ENCODE measurements at places on chromosomes 11 and 22.

DNA sequence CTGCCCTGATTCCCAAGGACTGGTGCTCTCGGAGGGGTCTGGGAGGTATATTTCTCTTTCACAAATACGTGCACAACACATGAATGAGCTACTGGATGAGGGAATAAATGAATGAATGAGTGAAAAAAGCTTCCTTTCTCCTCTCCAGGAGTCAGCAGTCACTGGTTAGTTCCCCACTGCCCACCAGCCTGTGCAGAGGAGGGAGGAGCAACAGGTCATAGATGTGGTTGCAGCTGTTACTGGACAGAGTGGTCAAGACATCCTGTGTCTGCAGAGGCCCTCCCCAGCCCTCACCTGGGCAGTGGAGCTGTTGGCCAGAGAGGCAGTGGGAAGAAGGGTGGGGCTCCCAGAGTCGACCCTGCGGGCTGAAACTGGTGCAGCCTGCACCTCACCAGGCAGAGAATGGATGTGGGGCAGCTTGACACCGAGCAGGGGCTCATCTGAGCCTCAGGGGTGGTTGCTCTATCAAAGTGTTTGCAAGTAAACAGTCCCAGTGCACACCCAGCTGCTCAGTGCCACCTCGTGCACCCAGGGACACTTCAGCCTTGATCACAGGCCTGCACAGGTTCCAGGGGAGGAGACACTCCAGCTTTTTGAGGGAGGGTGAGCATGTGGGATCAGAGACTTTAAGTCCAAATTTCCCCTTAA, 1.4 kb upstream of the VPREB1 start:
- DNase-seq: no peak

DNA sequence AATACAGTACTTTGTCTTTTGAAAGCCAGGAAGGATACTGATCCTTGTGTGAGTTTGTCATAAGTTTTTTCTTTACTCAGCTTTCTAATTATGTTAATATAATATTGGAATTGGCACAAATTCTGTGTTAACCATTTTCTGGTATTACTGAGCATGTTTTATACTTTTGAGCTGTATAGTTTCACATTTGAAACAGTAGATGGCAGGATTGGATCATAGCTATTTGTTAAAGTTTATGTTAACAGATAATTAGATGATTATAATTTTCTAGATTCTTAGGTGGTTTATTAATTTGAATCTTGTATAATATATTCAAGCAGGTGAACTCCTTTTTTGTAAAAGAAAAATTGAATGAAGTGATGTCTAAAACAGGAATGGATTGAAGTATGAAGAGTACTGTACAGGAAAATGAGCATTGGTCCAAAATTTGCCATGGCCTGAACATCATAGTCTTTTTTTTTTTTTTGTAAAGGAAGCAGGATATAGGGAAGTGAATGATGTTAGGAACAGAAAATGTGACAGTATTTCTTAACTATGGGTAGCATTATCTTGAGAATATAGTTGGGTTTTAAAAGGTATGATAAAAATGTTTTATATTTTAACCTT, 102.0 kb downstream of the CYP2R1 start:
- DNase-seq: no peak

GRCh38 chr11:129917231-129917630, 21.9 kb upstream of the NFRKB start:
- DNase-seq: no peak

GRCh38 chr22:49930596-49931412, 12.4 kb downstream of the CRELD2 start:
- peak; percentile 77 for DNase-seq

DNA sequence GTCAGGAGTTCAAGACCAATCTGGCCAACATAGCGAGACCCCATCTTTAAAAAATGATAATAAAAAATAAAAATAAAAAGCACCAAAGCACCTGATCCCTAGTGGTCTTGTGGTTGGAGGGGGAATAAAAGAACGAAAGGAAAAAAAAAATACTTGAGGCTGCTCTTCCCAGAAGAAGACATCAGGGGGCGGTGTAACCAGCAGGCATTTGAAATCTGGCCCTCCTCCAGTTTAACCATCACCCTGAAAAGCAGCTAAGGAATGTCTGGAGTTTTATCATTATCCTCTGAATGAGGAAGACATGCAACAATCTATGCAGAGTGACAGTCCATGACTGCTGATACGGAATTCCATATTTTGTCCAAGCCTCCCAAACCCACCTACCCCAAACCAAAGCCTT, 5.6 kb upstream of the KCTD17 start:
- DNase-seq: peak; percentile 35

DNA sequence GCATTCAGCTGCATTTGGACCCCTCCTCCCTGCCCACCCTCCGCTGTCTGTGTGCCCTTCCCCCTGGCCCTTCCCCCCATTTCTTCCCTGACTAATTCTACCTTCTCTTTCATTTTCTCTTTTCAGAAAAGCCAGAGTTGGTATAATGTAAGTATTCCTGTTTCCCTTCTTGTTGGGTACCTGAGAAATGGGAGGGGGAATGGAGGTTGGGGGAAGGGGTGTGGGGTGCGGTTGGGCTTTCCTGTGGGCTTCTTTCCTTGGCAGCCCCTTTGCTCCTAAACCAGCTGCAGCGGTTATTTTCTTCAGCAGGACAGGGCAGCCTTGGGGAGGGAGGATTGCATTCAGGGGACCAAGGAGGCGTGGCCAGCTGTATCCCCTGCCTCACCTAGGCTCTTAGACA, 70.2 kb downstream of the SCN3B start:
- no peak for DNase-seq

DNA sequence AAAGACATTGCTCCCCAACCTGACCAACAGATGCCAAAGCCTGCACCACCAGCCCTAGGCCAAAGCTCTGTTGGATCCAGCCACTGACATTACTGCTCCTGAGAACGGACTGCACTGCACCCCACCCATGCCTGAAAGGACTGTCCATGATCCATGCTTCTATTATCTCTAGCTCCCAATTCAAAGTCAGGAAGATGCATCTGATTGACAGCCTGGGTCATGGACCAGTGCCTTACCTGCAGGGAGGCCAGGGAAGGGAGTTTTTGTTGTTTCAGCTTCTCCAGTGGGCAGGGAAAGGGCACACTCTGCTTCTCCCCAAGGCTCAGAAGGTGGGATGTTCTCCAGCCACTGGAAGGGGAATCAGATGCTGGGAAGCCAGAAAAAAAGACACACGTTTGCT, 4.8 kb upstream of the PRDM11 start:
- no peak for DNase-seq

DNA sequence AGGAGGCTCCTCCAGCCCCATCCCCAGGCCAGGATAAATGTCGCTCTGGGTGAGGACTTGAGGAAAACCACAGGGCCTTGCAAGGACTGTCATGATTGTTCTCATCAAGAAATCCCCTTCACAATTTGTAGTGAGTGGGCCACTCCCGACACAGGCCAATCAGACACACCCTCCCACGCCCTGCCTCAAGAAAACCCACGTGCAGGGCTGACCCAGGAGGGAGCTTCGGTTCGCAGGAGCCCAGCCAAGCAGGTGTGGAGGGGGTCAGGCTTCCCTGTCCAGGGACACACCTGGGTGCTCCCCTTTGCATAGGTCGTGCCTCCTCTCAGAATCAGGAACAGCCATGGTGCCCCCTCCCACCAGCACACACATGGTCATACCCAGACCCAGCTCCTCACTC, 43.2 kb downstream of the SHANK2 start:
- no peak for DNase-seq

GRCh38 chr11:62602141-62603071, 741 bp upstream of the MTA2 start:
- DNase-seq: peak; percentile 39

GRCh38 chr22:44755956-44756361, 3.6 kb downstream of the ARHGAP8 start:
- DNase-seq: no peak

DNA sequence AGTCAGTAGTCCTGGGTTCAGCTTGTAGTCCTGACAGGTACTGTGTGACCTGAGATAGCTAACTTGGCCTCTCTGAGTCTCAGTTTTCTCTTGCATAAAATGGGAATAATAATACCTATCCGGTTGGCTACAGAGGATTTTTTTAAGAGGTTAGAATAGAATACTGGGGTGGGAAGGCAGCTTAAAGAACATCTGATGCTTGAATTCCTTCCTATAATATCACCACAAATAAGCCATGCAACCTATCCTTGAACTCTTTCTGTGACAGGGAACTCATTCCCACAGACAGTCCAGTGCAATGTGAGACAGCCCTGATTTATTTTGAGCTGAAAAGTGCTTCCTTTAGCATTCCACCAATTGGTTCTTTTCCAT, 110.1 kb downstream of the CCDC81 start:
- no peak for DNase-seq

DNA sequence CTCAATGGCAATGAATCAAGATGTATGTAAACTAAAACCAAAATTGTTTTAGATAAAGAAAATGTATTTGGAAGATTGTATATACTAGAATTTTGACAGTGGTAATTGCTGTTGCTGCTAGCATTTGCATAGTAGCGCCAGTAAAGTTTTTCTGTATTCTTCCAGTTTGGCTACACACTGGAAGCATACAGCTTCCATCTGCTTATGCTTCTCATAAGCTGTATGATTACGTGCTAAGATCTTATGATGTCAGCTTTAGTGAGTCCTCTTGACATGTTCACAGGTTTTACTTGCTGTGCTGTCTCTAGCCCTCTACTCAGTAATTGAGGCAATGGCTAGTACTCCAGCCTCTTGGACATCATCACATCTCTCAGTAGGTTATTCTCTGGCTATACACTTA, 256.3 kb downstream of the DDX10 start:
- DNase-seq: no peak

GRCh38 chr11:5293028-5293427, 8.7 kb downstream of the OR51B4 start:
- DNase-seq: no peak

GRCh38 chr11:77046060-77046501, 11.9 kb downstream of the B3GNT6 start:
- peak; percentile 74 for DNase-seq

DNA sequence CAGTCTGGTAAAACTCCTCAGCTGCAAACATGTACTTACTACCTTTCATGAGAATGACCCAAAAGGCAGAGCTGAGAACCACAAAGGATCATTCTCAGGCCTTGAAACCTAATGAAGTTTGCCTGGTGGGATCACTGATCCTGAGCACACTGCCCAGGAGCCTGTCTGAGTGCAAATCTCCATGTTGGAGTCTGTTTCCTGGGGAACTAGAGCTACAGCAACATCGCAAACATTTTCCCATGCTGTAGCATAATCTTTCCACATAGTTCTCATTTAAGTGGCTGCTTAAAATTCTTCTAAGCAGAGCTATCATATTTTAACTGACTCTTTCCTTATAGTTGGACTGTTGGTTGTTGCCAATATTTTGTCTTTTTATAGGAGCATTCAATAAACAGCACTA, 58.5 kb downstream of the GUCY1A2 start:
- no peak for DNase-seq

- DNase-seq: no peak
These were observed 50.2 kb downstream of the FLRT1 start for GRCh38 chr11:64085906-64086257.

GRCh38 chr11:91129596-91129995, 906.7 kb upstream of the CHORDC1 start:
- no peak for DNase-seq

- peak; percentile 45 for DNase-seq
These were observed 94.1 kb downstream of the CACNA1I start for GRCh38 chr22:39664485-39665200.

- no peak for DNase-seq
These were observed 32.1 kb downstream of the RAB30 start for GRCh38 chr11:83039566-83039965.

DNA sequence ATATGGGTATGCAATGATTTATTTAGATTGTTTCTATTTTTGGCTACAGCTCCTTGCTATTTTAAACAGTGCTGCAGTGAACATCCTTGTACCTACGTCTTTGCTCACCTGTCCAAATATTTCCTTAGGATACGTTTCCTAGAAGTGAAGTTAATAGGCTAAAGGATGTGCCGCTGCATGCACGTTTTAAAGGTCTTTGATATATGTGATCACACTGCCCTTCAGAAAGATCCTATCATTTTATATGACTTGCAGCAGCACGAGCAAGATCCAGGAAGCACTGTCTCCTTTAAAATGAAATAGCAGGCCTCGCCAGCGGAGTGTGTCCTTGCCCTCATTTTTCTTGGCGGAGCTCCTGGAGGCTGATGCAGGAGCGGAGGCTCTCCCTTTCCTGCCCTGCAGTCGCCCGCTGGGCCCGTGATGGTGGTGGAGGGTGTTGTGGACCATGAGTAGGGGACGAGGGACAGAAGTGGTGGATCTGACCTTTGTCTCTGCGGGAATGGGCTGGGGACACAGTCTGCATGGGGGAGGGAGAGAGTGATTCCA, 19.4 kb downstream of the RPS6KA4 start:
- no peak for DNase-seq

DNA sequence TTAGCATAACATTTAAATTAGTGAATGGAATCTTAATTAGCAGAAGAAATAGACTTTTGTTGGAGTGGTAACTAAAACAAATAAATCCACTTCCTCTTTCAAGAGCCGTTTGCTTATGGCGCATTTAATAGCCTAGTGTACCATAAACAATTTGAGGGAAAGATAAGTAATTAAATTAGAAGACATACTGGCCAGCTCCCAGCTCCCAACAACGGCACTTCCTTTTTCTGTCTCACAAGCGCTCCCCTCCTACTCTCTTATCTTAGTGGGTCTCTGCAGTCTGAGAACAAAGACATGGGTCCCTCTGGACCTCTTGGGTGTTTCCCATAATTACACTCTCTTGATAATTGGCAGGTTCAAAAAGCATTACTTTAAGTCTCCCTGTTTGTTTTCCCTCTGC, 146.0 kb downstream of the OPCML start:
- no peak for DNase-seq

DNA sequence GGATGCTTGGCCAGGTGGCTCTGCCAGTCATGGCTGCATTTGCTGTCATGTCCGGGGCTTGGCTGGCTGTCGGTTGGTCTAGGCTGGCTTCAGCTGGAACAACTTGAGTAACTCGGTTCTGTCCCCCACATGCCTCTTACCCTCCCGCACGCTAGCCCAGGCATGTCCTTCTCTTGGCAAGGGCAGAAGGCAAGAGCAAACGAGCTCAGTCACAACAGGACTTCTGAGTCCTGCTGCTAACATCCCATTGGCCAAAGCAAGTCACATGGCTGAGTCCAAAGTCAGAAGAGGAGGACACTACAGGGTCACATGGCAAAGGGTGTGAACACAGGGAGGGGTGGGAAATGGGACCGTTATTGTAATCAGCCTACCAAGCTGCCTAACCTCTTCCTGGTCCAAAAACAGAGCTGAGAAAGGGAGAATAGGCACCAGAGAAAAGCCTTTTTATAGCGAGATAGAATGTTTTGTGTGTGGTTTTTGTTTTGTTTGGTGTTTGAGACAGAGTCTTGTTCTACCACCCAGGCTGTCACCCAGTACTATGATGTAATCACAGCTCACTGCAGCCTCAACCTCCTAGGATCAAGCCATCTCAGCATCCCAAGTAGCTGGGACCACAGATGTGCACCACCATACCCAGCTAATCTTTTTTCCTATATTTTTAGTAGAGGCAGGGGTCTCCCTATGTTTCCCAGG, 81.9 kb downstream of the MN1 start:
- DNase-seq: no peak

DNA sequence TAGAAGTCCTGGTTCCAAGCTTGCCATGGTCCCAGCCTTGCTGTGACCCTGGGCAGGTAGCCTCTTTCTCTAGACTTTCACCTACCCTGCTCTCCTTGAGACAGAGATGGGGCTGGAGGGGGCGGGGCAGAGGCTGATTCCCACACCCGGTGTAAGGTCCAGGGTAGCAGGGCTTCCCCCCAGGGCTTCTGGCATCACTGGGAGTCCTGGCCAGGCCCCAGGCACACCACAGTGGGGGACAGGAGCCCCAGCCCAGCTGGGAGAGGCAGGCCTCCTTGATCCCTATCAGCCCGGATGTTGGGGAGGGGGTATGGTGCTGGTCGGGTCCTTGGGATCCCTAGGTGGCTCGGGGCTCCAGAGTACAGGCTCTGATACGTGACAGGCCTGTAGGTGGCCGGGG, 1.7 kb upstream of the NUDT8 start:
- DNase-seq: no peak
